ENCODE measurements at places on chromosomes 1 and 21.

- no peak for DNase-seq
These were observed 307.0 kb downstream of the ZP4 start for GRCh38 chr1:237583756-237584155.

GRCh38 chr1:39434797-39435395 is 56.5 kb upstream of the BMP8A start:
- no peak for DNase-seq

DNA sequence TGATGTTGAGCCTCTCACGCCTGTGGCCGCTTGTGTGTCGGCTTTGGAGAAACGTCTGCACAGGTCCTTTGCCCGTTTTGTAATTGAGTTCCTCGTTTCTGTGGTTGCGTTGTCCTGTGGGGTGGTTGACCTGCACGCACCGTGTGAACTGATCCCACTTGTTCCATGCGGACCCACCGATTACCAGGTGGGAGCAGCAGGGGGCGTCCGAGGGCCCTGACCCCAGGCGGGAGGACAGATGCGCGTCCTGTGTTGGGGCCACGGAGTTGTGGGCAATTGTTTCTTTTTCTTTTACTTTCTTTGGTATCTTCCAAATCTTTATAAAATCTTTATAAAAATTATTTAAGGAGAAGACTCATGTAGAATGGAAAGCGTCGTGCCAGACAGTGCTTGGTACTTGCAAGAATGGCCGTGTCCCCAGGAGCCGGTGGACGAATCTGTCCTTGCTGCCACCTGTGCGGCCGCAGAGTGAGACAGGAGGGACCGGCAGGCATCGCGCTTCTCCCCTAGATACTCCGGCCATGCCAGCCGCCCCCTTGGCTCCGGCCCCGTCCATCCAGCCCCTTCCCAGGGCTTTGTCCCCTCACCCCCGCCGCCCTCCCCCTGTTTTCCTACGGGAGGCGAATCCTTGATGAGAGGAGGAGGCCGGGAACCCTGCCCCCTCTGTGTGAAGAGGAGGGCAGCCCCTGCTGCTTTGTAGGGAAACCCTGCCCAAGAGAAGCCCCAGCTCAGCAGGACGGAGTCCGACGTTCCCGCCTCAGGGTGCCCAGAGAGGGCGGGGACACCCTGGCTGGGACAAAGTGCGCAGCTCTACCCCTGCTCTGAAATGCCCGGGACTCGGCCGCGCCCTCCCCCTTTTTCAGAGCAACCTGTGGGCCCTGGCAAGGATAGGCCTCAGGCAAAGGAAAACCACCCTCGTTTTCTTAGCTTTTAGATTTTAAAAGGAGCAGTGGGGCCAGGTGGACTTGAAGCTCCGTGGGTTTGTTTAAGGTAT is 41.7 kb downstream of the PRKCZ start:
- peak; percentile 52 for DNase-seq

GRCh38 chr1:86394416-86394815 is 1.7 kb downstream of the ODF2L start:
- no peak for DNase-seq

- no peak for DNase-seq
These were observed 30.4 kb downstream of the APP start for GRCh38 chr21:26140164-26140579.

DNA sequence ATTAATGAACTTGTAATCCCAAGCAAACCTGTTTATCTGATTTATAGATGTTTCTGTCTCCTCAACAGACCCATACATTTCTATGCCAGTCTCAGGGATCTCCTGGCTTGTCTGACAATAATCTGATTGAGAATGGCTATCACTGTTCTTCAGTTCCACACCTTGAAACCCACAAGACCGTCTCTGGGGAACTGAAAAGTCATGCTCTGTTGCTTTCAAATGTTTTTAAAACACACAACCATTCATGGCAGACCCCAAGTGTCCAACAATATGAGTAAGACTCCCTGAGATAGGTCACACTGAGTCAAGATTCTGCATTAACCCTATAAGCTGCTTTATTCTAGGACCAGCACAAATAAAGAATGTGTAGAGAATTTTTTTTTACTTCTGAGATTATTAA is 611.2 kb upstream of the PLXNA2 start:
- no peak for DNase-seq

- no peak for DNase-seq
These were observed 17.0 kb downstream of the CAMK1G start for GRCh38 chr1:209600541-209600940.

DNA sequence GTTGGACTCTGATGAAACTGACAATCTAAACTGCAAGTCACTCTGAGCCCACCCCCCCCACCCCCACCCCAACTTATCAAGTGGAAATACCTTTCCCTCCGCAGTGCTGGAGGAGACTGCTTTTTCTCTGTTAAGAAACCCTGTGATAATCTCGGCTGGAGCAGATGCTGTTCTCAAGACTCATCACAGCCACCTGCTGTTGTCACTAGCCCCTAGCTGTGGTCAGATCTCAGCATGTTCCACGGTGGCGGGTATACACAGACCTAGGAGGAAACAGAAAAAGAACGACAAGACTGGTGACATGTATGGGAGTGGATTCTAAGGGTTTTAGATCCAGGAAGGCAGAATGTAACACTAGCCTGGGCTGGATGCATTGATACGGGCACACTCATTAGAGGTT is 2.3 kb downstream of the ACTL8 start:
- no peak for DNase-seq

DNA sequence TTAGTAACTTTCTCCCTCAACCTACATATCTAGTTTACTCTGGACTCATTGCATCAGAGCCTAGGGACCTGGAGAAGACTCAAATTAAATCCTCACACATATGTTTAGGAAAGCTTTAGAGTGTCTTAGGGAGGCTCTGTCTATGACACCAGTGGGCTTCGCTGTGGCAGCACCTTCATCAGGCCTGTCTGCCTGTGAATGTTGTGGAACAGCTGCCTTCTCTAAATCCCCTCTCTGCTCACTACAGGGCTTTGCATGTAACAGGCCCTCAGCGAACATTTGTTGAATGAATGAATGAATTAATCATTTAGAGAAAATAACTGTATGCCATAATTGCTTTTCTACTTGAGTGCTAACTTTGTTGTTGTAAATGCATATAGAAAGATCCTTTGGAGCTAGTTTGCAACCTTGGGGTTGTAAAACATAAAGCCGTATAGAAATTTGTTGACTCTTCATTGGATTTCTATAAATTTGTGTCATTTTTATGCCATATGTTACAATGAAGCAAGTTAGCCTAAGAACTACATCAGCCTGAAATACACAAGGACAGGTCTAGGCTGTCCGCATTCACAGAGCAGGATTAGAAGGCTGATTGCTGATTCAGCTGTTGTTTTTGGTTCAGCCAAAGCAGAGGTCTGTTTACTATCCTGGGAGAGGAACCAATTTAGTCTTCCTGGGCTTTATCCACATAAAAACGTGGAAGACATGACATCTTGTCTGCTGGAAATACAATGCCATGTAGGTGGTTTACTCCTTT is 238.0 kb downstream of the ASTN1 start:
- no peak for DNase-seq

- DNase-seq = no peak
These were observed 16.1 kb downstream of the AKR1A1 start for GRCh38 chr1:45566722-45567121.

DNA sequence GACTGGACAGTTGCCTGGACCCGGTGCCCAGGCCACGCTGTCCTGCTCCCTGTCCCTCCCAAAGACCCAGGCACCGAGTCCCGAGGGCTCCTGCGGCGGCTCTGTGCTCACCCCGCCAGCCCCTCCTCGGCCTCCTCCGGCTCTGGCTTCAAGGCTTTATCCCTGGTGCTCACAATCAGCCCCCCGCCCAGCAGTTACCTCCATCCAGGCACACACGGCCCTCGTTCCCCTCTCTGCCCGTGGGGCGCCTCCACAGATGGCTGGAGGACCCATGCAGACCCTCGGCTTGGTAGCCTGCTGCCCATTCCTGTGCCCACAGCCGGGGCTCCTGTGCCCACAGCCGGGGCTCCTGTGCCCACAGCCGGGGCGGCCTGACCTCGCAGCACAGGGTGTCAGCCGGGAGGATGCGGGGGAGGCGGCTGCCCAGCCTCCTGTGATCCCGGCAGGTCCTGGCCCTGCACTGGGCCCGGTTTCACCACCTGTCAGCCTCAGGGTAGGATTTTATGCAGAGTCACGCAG is 52.3 kb upstream of the COL18A1 start:
- DNase-seq = no peak

GRCh38 chr21:31457675-31458074 is 113.6 kb upstream of the TIAM1 start:
- no peak for DNase-seq

- DNase-seq = no peak
These were observed 69.6 kb downstream of the NRIP1 start for GRCh38 chr21:14995226-14995625.

DNA sequence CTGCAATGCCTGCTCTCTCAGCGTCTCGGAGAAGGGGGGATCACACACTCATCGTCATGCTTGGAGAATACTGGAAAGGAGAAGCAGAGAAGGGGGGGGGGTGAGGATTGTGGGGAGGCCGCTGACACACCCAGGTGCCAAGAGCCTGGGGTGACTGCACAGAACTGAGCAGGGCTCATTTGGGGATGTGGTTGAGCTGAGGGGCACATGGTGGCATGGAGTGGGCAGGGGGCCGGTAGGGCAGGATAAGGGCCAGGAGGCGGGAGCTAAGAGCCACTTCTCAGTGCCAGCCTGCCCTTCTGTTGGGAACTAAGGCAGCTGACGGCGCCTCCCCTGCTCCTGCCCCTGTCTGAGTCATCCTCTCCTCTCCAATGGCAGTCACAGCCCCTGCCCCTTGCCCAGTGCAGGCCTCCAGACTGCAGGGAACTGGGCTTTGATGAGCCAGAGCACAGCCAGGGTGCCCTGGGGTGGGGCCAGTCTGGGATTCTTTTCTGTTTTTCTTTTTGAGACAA is 27.2 kb downstream of the MRPL37 start:
- no peak for DNase-seq

DNA sequence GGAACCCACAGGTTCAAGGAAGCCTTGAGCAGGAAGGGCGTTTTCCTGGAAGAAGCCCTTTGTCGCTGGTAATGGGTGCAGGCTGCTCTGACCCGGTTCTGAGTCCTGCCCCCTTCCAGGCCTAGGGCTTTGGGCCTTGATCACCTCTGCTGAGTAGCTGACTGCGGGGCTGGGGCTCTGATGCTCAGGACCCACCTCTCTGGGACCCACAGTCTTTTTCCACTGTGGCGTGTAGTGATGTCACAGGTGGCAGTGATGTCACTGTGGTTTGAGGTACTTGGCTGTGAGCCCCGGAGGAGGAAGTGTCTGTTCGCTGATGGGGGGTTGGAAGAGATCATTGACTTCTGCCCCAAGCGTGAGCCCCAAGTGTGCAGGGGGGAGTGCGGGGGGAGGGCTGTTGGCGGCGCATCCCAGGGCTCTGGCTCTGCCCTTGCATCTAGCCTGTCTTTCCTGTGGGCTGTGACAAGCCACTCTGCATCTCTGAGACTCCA is 6.9 kb downstream of the TNFRSF1B start:
- DNase-seq = peak; percentile 75

GRCh38 chr1:69858534-69858933 is 290.8 kb downstream of the LRRC7 start:
- DNase-seq = no peak

DNA sequence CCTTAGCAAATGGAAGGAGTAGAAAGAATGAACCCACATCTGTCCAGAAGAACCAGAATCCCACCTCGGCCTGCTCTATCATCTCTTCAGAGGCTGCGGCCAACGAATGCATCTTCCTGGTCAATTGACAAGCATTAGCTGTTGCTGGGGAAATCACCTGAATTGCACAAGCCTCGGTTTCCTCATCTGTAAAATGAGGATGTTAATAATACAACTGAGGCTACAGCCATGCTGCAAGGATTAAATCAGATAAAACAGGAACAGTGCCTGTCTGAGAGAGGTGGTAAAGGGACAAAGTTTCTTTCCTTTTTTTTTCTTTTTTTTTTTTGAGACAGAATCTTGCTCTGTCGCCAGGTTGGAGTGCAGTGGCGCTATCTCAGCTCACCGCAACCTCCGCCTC is 99.8 kb downstream of the KIF14 start:
- DNase-seq = no peak

- DNase-seq = no peak
These were observed 42.5 kb downstream of the CCN1 start for GRCh38 chr1:85623061-85623471.

- no peak for DNase-seq
These were observed 299.1 kb downstream of the PCP4 start for GRCh38 chr21:40166291-40166843.

DNA sequence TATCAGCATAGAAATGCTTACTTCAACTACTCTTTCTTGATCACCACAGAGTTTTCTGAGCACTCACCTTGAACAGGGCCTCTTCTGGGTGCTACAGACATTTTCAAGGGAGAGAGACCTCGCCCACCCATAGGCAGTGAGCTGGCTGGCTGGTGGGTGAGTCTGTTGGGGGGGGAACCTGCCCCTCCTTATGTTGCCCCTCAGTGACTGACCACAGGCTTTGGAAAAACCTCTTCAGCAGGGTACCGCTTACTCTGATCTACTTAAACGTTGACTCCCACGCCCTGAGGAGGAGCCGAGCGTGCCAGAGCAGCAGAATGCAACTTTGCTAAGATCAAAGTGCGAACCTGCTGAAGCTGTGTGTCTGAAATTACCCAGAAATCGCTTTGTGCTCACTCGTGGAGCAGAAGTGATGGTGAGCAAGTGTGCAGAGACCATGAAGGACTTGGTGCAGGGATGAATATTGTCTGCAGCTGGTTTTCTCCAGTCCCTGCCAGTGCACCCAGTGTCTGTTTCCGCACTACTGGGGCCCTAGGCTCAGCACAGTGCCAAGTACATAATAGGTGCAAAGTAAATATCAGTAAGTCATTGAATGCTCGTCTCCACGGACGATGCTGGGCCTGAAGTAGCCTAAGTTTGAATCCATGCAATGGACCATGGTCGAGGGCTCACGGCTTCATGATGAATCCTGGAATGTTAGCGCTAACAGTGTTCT is 158.7 kb upstream of the IRF2BP2 start:
- peak; percentile 66 for DNase-seq

DNA sequence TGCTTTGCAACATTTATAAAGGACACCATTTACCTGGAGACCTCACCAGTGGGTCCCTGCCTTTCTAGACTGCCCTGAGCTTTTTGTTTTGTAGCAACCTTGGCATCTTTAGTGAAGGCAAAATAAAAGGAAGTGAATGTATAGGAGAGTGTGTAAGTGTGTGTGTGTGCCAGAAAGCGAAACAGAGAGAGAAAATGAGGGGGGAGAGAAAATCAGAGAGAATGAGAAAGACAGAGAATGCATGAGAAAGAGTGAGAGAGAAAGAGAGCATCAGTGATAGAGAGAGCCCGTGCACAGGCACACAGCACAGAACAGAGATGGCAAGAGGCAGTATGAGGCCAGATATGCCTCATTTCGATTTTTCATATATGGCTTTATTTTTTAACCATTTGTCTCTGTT is 57.5 kb downstream of the HSD3B1 start:
- DNase-seq = no peak

GRCh38 chr1:163068716-163069115 is 445 bp upstream of the RGS4 start:
- DNase-seq = no peak

DNA sequence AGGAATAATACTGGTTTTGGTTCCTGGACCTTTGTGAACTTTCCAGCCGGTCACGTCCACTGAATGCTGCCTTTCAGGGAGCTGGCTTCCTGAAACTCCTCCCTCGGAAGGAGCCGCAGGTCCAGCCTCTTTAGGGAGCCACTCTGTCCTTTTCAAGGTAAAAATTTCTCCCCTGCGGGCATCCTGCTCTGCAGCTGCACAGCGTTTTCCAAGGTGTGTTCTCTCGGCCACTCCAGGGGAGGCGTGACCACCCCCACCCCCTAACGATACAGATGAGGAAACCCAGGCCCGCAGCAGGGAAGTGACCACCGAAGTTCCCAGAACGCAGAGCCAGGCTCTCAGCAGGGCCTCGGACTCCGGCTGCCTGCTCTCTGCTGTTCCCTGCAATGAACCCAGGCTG is 21.5 kb downstream of the PADI2 start:
- DNase-seq = no peak

- peak; percentile 47 for DNase-seq
These were observed 39.0 kb downstream of the MRPL39 start for GRCh38 chr21:25568246-25568645.

All from stimulated activated CD4-positive, alpha-beta T cell treated with anti-CD3 and anti-CD28 coated beads, Interleukin-4, amount 100 ng/mL, for 1 hour (primary cell).